NCI-H1105 (cell line): ENCODE measurements at places on chromosomes 13 and 19.

DNA sequence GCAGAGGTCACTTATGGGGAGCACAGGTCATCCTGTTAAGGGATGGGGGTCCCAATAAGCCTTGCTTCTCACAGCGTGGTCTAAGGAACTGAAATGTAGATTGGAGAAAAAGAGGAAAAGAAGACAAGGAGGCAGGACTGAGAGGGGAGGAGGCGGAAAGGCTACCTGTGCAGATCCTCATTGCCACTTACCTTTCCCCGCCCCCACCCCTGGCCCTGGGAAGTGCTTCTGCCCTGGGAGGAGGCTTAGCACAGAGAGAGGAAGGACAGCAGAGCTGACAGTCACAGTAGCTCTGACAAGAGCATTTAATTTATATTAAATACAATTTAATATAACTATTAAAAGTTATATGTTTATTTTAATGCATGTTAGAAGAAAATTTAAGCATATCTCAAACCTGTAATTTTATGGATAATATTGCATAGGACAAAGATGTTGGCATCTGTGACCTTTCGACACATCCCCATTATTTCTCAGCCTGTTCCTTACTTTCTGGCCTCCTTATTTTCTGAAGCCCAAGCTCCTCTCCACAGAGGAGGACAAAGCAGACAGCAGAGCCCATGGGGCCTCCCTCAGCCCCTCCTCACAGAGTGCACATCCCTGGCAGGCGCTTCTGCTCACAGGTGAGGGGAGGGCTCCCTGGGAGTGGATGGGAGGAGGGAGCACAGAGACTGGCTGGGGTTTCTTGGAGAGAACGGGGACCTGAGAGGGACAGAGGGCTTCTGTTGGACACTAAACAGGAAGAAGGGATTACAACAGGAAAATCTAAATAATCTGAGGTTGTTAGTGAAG, 23.4 kb downstream of the CEACAM21 start:
- DNase-seq, result no peak

- DNase-seq, result no peak
Measured at GRCh38 chr13:66313413-66313812, 916.7 kb downstream of the PCDH9 start.

DNA sequence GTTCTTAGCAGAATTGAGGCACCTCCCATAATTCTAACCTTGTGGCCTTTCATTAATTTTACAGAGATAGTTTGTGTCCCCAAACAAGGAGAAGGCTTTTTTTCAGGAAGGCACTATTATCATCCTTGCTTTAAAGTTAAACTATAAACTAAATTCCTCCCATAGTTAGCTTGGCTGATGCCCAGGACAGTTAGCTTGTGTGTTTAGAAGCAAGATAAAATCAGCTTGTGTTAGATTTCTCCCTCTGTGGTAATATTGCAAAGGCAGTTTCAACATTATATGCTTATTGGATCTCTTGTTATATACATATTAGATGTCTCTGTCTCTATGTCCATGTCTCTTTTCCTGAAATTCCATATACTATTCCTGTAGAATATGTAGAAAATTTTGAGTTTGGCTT, 342.7 kb downstream of the TBC1D4 start:
- DNase-seq, result no peak

DNA sequence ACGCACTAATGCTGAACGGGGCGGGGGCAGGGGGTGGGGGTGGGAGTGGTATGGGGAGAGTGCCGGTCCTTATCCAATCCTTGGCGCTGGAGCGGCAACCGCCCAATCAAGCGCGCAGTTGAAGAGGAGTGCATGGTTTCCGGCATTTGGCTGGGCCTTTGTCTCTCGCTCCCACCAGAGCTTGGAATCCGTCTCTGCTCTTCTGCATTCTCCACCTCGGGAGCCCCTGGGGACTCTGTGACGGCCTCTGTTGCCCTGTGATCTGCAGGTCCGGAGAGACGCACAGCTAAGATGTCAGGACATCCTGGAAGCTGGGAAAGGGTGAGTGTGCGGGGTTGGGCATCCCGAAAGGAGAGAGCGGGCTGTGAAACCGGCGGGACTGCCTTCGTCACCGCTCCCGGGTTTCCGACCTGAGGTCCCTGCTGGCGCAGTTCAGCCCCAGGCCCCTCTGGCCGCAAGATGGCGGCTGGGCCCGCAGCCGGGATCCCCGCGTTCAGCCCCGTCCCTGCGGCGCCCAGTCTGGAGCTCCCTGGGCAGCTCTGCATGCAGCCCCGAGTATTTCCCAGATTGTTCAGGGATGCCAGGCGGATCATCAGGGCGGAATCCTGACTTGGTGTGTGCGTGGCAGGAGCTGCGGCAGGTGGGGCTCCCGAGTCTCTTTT, 53.6 kb upstream of the ZNF254 start:
- DNase-seq, result peak; percentile 86

GRCh38 chr19:51552996-51553725, 17.9 kb upstream of the ZNF175 start:
- DNase-seq, result no peak
